ENCODE measurements at places on chromosomes 6 and 20.
A peak's percentile ranks its signal among the peaks of the same experiment; 100 is the strongest.

DNA sequence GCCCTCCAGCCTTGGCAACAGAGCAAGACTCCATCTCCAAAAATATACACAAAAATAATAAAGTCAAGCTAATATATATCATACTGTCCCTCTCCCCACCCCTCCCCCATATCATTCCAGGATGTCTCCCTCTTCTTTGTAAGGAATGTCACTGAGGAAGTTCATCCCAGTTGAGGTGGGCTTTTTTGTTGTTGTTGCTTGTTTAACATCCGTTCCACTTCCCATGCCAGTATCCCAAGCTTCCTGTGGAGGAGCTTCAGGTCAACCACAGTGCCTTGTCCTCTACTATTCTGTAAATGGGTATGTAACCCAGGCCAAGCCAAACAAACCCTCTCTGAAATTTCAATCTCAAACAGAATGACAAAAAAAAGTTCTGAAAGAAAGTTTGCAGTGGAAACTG is 19.0 kb upstream of the PTPN1 start:
- no peak for DNase-seq

- no peak for DNase-seq
Observed at GRCh38 chr6:165717732-165718465, 54.9 kb upstream of the PDE10A start.

DNA sequence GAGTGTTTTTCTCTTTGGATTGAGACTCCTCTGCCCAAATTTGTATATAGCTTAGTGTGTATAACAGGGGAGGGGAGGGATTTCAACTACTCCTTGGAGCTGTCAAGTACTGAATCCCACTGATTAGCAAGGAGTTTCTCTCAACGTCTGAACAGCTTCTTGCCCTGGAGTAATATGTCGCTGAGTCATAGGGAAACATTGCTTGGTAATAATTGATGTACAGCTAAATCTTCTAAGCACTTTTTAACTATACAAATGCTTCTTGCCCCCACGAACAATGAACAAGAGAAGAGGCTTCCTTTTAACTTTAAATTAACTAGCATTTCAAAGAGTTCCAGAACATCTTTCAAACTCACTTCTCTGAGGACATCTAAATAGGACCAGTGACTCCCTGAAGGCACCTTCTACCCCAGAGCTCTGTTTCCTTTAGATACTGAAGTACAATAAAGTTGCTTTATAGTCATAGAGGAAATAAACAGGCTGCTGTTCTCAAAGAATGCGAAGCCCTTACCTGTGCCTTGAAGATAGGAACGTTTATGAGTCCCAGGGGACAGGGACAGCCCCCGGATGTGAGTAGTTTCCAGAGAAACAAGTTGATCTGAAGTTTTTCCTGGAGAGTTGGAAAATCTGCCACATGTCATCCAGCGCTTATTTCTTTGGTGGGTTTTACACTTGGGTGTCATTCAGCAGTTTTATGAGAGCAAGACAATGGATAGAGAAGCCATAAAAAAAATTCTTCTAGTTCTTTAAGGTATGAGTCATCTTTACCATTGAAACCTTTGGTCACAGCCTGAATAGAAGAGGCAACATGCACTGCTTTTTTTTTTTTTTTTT is 462.5 kb upstream of the BTBD3 start:
- DNase-seq = no peak

DNA sequence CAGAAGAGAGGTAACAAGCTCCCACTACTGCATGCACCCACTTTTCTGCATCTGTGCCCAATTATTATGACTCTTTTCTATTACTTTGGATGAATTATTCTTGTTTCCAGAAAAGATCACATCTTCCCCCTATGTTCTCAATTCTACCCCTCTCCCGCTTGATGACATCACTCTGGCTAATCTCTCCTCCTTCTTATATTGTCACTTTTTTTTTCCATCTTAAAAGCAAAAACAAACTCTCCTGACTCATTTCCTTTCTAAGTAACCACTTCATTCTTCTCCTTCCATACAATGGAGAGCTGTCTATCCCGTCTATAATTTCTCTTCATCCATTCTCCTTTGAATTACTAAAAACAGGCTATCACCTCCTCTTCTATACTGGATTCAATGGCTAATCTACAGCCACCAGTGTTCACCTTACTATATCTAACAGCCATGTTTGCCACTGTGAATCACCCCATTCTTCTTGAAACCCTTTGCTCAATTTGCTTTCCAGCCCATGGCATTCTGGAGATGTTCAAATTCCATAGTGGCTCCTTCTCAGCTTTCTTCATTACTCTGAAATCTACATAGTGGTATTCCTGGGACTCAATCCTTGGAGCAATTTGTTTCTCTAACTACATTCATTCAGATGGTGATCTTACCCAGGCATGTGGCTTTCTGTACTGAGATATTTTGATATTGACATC is 378.4 kb downstream of the ARHGAP18 start:
- DNase-seq = no peak

DNA sequence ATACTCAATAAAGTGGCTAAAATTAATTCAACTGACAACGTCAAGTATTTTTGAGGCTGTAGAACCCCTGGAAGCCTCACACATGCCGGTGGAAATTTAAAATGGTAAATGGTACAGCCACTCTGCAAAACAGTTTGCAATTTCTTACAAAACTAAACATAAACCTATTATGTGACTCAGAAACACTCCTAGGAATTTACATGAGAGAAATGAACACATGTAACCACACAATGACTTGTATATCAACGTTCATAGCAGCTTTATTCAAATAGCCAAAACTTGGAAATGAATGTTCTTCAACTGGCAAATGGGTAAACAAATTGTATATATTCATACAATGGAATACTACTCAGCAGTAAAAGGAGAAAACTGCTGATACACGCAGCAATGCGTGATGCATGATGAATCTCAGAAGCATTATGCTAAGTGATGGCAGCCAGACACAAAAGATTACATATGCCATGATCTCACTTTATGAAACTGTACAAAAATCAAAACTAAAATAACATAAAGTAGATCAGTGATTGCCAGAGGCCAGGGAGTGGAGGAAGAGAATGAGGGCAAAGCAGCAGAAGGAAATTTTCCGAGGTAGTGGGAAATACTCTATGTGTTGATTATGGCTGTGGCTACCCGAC is 112.5 kb downstream of the FAM50B start:
- no peak for DNase-seq

DNA sequence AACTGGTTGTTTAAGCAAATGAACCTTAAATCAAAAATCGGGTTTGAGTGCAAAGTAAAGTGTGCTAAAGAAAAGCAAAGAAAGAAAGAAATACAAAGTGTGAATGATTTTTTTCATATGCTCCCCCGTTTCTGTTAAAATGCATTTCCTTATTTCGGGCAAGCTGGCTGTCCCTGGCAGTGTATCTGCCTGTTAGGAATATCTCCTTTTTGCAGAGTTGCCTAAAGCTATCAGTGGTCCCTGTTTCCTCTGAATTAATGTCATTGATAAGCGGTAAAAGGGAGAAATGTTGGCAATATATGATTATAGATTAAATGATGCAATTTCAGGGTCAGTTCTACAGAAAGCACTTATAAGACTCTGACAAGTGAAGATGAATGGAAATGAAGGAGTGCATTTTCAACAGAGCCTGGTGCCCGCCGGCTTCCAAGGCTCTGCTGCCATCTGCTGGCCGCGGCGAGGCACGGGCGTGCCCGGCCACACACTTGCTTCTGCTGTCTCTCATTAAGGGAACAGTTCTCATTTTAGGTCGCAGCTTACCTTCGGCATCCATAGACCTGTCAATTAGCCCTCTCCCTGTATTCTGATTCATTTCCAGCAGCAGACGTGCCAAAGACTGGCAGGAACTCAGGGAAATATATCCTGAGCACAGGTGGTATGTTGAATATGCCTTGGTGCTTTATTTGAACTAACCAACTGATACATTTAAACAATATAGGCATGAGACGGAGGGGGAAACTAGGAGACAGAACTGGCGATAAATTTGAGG is 381.9 kb downstream of the C6orf118 start:
- peak; percentile 32 for DNase-seq

- DNase-seq = peak; percentile 52
Observed at GRCh38 chr6:13454286-13455221, 32.8 kb downstream of the GFOD1 start.

GRCh38 chr6:43983632-43984031 is 143.6 kb downstream of the MRPL14 start:
- no peak for DNase-seq

DNA sequence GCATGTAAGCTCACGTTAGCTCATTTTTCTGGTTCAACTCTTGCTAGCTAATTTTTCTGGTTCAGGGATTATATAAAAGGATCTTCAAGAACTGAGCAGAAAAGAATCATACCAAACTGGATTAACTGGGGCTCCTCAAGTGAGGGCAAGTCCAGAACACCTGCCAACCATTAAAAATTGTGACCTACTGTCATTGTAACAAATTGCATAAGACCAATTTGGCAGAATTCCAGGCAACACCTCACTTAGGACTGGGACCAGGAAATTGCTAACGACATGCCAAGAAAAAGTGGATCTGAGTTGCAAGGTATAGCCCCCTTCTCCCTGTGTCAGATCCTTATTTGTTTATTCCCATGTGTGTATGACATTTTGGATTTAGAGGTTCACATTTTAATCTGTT is 216.6 kb downstream of the HIVEP2 start:
- no peak for DNase-seq

GRCh38 chr20:10362674-10363073 is 71.3 kb downstream of the MKKS start:
- DNase-seq = no peak

GRCh38 chr6:158960026-158960425 is 40.0 kb downstream of the RSPH3 start:
- DNase-seq = no peak

- no peak for DNase-seq
Observed at GRCh38 chr6:4281341-4282293, 146.2 kb upstream of the ECI2 start.

GRCh38 chr6:31149827-31150447 is 7.7 kb downstream of the CCHCR1 start:
- DNase-seq = no peak

DNA sequence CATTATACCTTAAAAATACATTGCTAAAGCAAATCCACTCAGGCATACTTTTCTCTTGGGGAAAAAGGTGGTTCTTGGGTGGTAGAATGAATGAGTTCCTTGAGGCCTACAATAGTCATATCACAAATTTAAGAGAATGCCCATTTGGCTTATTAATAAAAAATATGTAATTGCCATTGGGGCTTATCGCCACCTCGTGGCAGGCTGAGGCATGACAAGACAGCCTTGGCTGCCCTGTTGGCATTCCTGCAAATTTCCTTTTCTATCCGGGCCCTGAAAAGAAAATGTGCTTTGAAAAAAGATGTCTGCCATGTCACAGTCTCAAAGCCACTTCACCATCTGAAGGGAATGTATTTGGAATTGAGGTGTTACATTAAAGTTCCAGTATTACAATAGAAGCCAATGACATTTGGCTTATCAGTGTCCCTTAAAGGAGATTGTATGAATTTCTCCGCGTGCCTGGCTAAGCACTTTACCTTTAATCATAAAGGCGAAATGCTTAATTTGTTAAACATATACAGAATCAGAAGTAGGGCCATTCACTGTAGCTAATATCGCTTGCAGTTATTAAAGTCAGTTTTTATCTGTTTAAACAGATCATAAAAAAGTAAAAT is 188.3 kb upstream of the ZFP64 start:
- DNase-seq = peak; percentile 17

DNA sequence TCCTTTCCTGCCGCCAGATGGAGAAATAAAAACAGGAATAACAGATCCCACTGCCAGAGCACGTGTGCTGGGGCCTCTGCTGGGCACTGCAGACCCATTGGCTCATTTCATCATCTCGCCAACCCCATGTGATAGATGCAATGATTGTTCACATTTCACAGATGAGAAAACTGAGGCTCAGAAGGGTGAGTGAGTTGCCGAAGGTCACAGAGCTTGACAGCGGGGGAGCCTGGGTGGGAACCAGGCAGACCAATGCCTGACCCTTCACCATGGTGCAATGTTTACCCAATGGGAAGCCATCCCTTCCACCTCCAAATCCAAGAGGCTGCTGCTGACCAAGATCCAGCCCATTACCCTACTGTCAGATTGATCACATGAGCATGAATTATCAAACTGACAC is 105.1 kb downstream of the JPH2 start:
- no peak for DNase-seq

DNA sequence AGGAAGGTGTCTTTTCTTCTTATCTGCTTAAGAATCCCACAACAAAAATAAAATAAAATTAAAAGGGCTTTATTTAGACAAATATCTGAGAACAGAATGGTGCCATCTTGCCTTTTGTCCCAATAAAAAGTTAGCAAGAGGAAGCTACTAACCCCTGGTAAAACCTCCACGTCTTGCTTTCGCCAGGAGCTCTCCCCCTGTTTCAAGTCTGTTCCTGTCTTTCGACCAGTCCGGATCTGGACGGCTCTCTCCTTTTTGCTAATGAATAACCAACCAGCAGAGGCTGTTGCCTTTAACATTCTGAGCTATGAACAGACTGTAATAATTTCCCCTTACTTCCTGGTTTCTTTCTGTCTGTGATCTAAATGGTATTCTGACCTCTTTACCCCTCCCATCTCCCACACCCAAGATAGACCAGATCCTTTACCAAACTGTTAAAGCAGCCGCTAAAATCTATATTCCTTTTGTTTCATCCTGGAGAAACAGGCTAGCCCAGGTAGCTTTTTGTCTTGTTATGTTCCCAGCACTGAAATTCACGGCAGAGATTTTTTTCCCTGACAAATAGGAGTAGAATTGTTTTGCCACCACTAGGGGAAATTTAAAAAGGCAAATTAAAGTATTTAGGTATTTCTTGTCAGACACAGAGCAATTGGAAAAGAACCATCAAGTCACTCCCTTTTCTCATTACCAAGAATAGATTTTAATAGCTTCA is at the start of gene FRK:
TSS of gene FRK (minus strand) at position 320 of the 712 bp plus-strand sequence. CDS start 580 bp downstream, outside the sequence.
- DNase-seq = no peak

- no peak for DNase-seq
Observed at GRCh38 chr20:24700166-24700860, 230.9 kb downstream of the SYNDIG1 start.

DNA sequence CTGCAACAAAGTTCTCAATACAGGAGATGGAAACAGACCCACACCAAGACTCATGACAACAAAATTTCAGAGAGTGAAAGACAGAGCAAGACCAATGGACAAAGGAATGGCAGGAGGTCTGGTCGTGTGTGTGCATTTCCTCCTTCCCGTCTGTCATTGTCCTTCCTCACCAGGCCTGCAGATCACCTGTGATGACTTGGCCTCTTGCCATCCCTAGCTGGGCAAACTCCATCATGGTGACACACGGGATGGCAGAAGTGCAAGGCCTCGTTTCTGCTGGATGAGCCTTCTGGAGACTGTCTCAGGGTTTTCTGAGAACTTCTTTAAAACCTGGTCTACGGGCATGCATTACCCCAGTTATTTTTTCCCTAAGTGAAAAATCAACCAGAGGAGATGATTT is 49.2 kb downstream of the RPP21 start:
- no peak for DNase-seq
